Stimulated activated CD8-positive, alpha-beta memory T cell treated with anti-CD3 and anti-CD28 coated beads, Interleukin-12 subunit alpha, Interleukin-12 subunit beta, amount 100 ng/mL, for 1 hour (primary cell): ENCODE measurements at places on chromosomes 13 and 19.

DNA sequence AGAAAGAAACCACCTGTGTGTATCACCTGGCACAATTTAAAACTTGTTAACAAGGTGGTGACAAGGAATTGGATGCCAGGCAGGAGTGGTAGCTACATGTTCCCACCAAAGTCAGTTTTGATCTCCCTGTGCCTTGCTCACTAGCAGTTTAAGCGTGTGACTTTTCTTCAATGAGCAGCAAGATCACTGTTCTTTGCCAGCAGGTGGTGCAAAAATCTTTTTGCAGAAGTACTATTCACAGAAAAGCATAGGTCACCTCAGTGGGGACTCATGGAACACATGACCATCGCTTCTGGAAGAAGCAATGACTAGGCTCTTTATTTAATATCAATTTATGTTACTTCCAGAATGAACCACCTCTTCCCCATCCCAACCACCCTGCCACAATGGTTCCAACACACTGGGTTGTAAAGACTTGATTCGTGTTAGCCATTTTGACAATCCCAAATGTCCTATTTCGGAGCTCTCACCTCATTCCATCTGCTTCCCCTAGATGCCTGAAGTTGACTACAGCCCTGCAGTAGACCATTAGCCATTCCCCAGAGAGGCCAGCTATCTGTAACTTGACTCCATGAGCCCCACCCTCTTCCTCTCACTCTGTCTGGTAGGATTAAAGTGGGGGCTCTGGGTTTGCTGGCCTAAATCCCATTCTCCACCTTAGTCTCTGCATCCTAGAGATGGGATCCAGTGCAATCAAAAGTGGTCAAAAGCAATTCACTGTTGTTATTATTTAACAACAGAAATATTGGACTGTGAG lies 59.1 kb upstream of the TNFRSF19 start:
- no peak for DNase-seq

DNA sequence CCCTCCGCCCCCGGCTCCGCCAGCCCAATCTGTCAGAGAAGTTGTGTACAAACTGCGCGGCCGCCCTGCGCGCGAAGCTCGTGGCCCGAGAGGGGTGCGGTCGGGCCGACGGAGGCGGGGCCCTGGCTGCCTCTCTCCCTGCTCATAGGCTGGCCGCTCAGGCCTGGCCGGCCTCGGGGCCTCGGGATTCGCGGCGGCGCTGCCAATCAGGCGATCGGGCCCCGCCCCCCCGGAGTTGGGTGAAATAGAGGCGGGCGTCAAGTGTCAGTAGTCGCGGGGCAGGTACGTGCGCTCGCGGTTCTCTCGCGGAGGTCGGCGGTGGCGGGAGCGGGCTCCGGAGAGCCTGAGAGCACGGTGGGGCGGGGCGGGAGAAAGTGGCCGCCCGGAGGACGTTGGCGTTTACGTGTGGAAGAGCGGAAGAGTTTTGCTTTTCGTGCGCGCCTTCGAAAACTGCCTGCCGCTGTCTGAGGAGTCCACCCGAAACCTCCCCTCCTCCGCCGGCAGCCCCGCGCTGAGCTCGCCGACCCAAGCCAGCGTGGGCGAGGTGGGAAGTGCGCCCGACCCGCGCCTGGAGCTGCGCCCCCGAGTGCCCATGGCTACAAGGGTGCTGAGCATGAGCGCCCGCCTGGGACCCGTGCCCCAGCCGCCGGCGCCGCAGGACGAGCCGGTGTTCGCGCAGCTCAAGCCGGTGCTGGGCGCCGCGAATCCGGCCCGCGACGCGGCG lies at the start of gene KLF5:
Gene KLF5, plus strand, starts transcription at position 270 of the 724 bp plus-strand sequence. Its CDS starts 323 bp downstream, at position 593.
- peak; percentile 94 for DNase-seq

DNA sequence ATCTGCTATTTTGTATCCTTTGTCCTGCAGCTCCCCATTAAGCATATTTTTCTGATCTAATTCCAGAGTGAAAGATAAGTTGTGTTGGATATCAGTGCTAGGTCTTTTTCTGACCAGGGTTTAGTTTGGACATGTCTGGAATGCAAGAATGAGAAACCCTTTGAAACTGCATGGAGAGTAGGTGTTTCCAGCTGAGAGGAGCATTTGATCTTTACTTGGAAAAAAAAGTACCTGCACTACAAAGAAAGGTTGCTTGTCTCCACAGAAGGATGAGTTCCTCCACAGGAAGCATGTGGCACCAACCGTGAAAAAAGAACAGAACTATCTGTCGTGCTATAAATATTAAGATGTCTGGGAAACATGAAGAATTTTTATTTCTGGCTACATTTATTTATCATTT lies 36.6 kb upstream of the MED4 start:
- DNase-seq = no peak

DNA sequence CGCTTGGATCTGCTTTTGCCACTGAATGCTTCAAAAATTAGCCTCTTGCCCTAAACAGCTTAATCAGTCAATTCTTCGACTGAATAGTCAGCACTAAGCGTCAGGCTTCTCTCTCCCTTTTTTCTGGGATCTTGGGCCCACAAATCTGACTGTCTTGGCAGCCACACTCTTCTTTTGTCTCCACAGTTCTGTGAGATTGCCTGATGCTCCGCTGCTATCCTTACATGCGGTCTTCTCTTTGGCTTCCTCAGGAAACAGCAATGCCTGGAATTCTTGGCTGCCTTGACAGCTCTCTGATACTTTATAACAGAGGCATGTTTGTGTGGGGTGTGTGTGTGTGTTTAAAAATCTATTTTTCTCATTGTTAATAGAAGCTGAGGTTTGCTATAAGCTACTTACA lies 32.6 kb downstream of the ERCC5 start:
- no peak for DNase-seq

GRCh38 chr13:26034018-26034417 lies 17.8 kb downstream of the SHISA2 start:
- no peak for DNase-seq

- DNase-seq = no peak
Observed at GRCh38 chr19:13077240-13077639, 25.4 kb downstream of the LYL1 start.

GRCh38 chr19:9910625-9911024 lies 25.7 kb downstream of the OLFM2 start:
- DNase-seq = no peak

- DNase-seq = no peak
Observed at GRCh38 chr13:112756967-112757758, 67.3 kb downstream of the ATP11A start.

- DNase-seq = no peak
Observed at GRCh38 chr19:42411581-42412178, 15.5 kb downstream of the LIPE start.

DNA sequence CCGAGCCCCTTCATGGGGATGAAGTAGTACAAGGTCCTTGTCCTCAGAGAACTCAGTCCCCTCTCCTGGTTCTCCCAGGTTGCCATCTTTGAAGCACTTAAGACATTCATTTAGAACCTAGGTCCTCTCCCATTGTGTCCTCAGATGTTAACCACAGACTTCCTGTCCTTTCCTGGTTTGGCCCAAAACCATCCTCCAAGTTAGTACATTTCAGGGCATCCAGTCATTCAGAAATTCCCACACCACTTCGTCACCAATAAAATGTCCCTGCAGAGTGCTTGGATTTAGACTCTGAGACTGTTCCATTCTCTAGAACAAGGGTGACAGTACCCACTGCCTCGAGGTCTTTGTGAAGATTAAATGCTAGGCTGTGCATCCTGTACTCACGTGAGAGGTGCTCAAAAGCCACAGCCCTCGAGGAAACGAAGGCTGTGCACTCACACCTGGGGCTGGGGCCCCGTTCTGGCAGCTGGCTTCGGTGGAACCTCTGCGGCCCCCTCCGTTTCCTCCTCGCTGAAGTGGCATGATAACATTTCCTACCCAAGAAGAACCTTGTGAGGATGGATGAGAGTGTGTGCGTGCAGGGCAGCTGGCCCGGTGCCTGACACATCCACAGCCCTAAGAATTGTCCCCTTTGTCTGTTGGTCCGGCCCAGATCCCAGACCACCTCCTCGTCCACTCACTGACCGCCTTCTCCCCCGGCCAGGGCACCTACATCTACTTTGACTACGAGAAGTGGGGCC lies 4.7 kb downstream of the LENG1 start:
- DNase-seq = no peak

DNA sequence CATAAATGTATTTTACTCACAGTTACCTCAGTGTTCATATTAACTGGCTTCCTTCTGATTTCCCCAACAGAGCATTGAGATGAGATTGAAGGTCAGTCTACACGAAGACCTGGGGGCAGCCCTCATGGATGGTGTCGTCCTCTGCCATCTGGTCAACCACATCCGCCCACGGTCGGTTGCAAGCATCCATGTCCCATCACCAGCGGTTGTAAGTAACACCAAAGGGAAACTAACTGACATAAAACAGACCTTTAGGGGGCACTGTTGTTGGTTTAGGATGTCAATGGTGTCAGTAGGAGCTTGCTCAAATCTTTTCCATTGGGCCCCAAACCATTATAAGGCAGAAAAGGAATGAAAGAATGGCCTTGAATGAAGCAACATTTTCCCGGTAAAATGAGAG lies 68.2 kb downstream of the ESD start:
- DNase-seq = no peak

- DNase-seq = no peak
Observed at GRCh38 chr19:56312787-56313657, 1.6 kb downstream of the ZSCAN5A start.

DNA sequence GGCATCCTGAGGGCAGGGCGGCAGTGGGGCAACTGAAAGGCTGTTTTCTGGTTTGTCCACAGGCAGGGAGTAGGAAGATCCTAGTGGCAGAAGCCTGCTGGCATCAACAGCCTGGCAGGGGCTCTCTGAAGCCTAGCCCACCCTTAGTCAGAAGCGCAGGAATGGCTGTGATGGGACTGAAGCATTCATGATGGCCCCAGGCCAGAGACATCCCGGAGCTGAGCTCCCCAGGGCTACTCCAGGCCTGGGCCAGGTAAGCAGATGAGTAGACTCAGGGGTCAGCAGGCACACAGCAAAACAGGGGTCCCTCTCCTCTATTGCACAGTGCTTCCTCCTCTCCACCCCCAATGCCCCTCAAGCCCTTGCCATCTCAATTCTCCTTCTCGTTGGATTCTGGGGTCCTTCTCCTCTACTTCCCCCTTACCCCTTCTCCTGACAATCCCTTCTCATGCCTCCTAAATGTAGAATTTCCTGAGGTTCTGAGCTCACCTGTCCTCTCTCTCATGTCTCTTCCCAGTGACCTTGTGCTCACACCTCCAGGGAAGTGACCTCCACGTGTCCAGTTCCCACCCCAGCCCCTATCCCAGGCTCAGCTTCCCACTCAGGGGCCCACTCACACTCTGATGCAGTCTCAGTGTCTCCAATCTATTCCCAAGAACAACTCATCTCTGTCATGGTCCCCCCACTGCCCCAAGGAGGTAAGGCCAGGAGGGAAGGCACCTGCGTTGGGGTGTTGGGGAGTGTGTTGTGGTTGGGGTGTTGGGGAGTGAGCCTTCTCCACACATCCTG lies 158.7 kb upstream of the ZNF507 start:
- DNase-seq = no peak

GRCh38 chr19:33758541-33759013 lies 38.1 kb upstream of the KCTD15 start:
- no peak for DNase-seq

- no peak for DNase-seq
Observed at GRCh38 chr13:38543561-38543960, 143.3 kb upstream of the FREM2 start.

GRCh38 chr13:49938921-49939320 lies 2.8 kb upstream of the SPRYD7 start:
- DNase-seq = no peak

- DNase-seq = peak; percentile 90
Observed at GRCh38 chr19:7919610-7920518, at the start of gene SNAPC2. SNAPC2 (plus strand) TSS chr19:7920338; CDS start chr19:7920367, 29 bp downstream.

- no peak for DNase-seq
Observed at GRCh38 chr19:2942928-2943640, 1.7 kb downstream of the ZNF77 start.

DNA sequence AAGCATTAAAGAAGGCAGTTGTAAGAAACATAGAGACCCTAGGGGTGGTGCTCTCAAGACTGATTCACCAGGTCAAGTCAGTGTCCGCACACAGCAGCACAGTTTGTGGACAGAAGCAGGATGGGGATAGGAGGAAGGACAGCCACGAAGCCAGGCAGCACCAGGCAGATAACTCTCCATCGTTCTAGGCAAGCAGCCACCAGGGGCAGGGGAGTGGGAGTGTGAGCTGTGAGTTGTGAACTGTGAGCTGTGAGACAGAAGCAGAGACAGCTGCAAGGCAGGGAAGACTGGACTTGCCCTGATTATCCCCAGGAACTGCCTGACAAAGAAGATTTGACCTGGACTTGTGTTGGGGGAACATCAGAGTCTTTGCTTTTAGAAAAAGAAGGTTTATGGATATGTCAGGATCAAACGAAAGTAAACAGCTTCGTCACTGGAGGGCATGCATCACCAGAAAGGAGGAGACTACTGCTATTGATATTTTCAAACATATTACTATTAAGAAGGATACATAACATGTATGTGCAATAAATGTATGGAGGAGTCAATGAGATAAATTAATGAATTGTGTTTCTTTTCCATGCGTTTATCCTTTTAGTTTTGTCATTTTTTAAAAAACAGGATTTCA lies 286.1 kb downstream of the IRS2 start:
- no peak for DNase-seq

- no peak for DNase-seq
Observed at GRCh38 chr19:38837656-38838121, 6.1 kb upstream of the ECH1 start.

GRCh38 chr19:40721936-40722661 lies 5.2 kb downstream of the ITPKC start:
- DNase-seq = no peak

DNA sequence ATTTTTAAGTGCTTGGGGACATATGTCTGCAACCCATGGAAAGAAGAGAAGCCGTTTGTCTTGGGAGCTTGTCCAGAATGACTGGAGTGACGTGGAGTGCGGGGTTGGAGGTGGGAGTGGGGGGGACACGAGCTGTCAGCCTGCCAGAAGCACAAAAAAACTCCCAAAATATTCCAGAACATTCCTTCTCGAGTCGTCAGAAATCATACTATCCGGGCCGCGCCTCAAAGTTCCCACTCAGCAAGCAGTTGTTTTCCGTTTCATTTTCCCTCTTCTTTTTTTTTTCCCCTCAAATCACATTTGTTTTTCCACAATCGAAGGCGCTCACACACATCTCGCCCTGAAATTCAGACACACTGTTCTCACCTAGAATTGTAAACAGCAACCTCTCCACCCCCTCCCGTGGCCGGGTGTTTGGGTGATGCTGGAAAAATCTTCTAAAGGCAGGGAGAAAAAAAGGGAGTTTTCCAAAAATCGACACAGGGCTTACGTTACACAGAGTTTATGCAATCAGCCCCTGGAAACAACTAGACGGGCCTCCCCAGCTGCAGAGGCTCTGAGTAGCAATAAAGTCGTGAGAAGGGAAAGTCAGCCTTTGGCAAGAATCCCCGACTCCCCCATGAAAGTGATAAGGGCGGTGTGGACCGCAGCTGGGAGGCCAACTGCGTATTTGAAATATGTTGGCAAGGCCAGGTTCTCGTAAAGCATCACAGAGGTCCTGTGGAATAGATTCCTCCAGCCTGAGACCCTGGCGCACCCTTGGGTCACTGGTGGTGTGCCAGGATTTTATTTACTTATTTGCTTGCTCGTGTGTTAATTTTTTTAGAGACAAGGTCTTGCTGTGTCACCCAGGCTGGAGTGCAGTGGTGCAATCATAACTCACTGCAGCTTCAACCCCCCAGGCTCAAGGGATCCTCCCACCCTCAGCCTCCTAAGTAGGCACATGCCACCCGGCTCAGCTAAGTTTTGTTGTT lies 31.2 kb upstream of the KLF2 start:
- no peak for DNase-seq
